ENCODE measurements at places on chromosomes 5 and 9. TPM values are rescaled to one million over a fixed set of nuclear protein-coding genes. Genes with fewer than 3 reads are reported as not detected.

The HEMGN gene
- total RNA-seq: not detected

The BTNL8 gene
- total RNA-seq: not detected

The PPIP5K2 gene
- total RNA-seq: 35.2 TPM

The IFNA10 gene
- total RNA-seq: not detected

The CCDC192 gene
- total RNA-seq: not detected

The IFNA7 gene
- not detected for total RNA-seq

The OTULINL gene
- total RNA-seq: 13.0 TPM

The WNT8A gene
- total RNA-seq: not detected

The CLINT1 gene
- 39.7 TPM for total RNA-seq

The GRXCR2 gene
- total RNA-seq: 0.12 TPM

- DNase-seq: no peak
- no peak overlapping the region for H3K27ac ChIP-seq
- no peaks in the 10 kb centered on the region for H3K36me3 ChIP-seq
- H3K4me1 ChIP-seq: no peaks in the 10 kb centered on the region
These were observed 108.8 kb upstream of the RAPGEF1 start for GRCh38 chr9:131848570-131849160.

DNA sequence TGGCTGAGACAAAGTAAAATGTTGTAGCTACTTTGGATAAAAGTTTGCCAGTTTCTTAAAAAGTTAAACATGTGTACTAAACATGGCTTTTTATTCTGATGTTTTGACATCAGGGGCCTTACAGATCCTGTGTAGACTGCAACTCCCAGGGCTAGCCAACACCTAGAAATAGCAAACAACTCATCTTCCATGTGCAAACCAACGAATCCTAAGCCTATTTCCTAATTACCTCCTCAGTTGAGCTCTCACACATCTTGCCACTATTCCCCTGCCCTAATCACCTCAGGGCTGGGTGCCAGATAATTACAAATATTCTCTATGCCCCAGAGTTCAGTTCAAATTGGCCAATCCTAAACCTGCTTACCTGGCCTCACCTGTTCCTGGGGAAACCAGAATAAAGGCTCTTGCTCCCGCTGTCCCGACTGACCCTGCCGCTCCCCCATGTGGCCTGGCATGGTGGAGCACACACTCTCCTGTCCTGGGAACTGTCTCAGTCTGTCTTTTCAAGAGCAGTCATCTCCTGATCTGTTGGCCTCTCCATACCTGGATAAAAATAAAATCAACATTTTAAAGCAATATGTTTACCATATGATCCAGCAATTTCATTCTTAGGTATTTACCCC, 37.1 kb upstream of the FAM169A start:
- DNase-seq: peak; percentile 61
- no peaks in the 10 kb centered on the region for H3K27me3 ChIP-seq
- H3K27ac ChIP-seq: no peak overlapping the region

DNA sequence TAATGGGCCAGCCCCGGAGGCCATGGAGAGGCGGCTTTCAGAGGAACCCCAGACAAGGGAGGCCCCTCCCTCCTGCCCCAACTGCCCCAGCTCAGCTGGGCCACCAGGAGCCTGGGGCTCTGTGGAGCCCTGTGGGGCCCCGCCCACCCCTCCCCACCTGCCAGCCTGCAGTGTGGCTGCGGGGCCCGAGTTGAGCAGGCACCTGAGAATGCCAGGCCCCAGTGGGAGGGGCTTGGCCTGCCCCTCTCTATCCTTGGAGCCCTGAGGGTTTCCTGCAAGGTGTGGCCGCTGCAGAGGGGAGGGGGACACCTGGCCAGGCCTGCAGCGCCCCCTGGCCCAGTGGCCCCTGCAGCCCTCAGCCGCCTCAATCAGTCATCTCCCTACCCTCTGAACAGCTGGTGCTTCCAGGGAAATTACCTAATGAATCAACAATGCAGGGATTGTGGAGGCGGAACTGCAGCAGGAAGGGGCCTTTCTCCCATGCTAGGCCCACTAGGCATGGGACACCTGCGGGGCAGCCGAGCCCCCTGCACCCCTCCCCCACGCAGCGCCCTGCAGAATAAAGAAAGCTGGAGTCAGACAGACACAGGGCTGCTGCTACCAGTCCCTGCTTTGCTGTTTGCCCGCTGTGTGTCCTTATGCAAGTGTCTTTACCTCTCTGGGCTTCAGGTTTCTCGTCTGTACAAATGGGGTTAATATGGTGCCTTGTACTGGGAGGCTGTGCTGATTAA, 48.0 kb downstream of the LMX1B start:
- no peaks in the 10 kb centered on the region for H3K27me3 ChIP-seq
- no peak overlapping the region for H3K4me3 ChIP-seq

GRCh38 chr5:88778736-88779135, 104.2 kb downstream of the MEF2C start:
- no peaks in the 10 kb centered on the region for H3K36me3 ChIP-seq
- H3K27me3 ChIP-seq: no peaks in the 10 kb centered on the region
- no peak overlapping the region for H3K4me3 ChIP-seq
- H3K27ac ChIP-seq: no peak overlapping the region
- DNase-seq: no peak
- H3K4me1 ChIP-seq: no peaks in the 10 kb centered on the region

GRCh38 chr5:56279979-56280378, 46.8 kb upstream of the ANKRD55 start:
- H3K4me1 ChIP-seq: peaks cover 5% of the 10 kb centered on the region
- no peaks in the 10 kb centered on the region for H3K27me3 ChIP-seq
- H3K4me3 ChIP-seq: no peak overlapping the region
- DNase-seq: peak; percentile 40
- peak overlapping the region; percentile 21 for H3K27ac ChIP-seq
- no peaks in the 10 kb centered on the region for H3K36me3 ChIP-seq

GRCh38 chr5:88675708-88676636, 207.0 kb downstream of the MEF2C start:
- no peaks in the 10 kb centered on the region for H3K36me3 ChIP-seq
- peaks cover 14% of the 10 kb centered on the region for H3K4me1 ChIP-seq
- H3K4me3 ChIP-seq: no peak overlapping the region

- no peak for DNase-seq
- H3K36me3 ChIP-seq: no peaks in the 10 kb centered on the region
- no peak overlapping the region for H3K27ac ChIP-seq
These were observed 104.8 kb upstream of the ERCC6L2 start for GRCh38 chr9:95770653-95771131.

GRCh38 chr9:120387257-120388002, 192.5 kb downstream of the CDK5RAP2 start:
- H3K4me3 ChIP-seq: no peak overlapping the region
- no peaks in the 10 kb centered on the region for H3K27me3 ChIP-seq
- peak overlapping the region; percentile 28 for H3K27ac ChIP-seq

DNA sequence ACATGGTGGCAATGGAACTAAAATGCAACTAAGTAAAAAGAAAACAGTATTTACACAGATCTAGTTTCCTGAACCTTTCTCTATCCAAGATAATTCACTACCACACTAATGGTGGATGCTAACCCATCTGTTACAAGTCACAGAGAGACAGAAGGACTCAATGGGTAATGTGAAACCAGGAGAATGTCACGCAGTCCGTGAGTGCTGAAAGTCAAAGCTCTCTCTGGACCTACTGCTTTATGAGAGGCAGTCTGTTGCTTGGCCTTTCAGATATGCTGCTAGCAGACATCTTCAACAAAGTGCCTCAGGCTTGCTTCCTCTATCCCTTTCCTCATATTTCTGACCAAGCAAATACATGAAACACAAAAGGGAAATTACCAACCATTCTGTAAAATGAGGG, 69.0 kb upstream of the GLRX start:
- H3K36me3 ChIP-seq: no peaks in the 10 kb centered on the region
- no peak overlapping the region for H3K27ac ChIP-seq
- H3K4me1 ChIP-seq: peaks cover 7% of the 10 kb centered on the region
- H3K4me3 ChIP-seq: no peak overlapping the region

GRCh38 chr9:135840539-135840938, 66.8 kb downstream of the CAMSAP1 start:
- no peaks in the 10 kb centered on the region for H3K4me1 ChIP-seq
- no peaks in the 10 kb centered on the region for H3K36me3 ChIP-seq

DNA sequence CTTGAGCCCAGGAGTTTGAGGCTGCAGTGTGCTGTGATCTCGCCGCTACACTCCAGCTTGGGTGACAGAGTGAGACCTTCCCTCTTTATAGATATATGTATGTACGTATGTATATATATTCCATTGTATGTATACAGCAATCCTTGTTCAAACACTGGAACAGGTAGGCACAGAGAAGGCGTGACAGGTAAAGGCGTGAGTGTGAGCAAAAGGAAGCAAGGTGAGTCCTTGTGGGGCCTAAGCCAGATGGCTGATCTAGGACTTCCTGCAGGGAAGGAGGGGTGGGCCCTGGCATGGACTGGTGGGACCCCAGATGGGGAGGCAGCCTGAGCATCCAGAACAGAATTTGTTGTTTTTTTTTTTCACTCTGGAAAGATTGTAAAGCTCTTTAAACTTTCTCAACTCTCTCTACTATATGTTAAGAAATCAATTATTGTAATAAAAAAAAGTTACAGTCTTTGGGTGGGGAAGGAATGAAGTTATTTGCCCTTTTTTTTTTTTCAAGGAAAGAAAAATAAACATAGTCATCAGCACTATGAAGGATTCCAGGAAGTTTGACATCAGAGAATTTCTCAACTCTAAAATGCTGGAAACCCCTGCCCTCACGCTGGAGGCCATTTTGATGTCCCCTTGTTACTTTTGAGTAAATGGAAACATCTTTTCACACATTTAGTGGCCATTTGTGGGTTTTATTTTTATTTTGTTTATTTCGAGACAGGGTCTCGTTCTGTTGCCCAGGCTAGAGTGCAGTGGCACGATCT, 38.9 kb upstream of the STXBP1 start:
- peak overlapping the region; percentile 89 for H3K27ac ChIP-seq
- H3K27me3 ChIP-seq: no peaks in the 10 kb centered on the region
- no peaks in the 10 kb centered on the region for H3K36me3 ChIP-seq
- no peak overlapping the region for H3K4me3 ChIP-seq
- H3K4me1 ChIP-seq: peaks cover 42% of the 10 kb centered on the region

DNA sequence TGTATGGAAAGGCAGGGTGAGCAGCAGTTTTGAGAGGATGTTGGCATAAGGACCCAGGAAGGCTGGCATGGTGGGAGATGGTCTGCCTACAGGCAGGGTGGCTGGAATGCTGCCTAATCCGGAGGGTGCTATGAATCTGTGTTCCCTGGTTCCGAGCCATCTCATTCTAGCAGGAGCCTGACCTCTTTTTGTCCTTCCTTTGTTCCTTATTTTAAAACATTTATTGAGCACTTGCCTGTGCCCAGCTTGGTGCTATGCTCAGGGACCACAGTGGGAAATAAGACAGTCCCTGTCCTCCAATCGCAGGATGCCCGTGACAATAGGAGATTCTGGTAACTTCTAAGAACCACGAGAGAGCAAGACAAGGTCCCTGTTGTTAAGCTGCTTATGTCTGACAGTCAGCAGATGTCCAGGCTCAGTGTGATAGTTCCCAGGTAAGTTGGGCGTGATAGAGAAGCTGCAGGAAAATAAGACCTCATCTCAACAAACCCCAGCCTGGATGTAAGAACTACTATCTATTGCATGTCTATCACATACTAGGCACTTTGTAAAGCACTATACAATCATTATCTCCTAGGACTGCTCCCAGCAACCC, 9.1 kb upstream of the ZBTB34 start:
- DNase-seq: no peak
- H3K4me3 ChIP-seq: no peak overlapping the region
- no peak overlapping the region for H3K27ac ChIP-seq
- no peaks in the 10 kb centered on the region for H3K4me1 ChIP-seq
- H3K36me3 ChIP-seq: no peaks in the 10 kb centered on the region
- H3K27me3 ChIP-seq: no peaks in the 10 kb centered on the region

- H3K4me1 ChIP-seq: no peaks in the 10 kb centered on the region
- no peaks in the 10 kb centered on the region for H3K36me3 ChIP-seq
- no peak overlapping the region for H3K27ac ChIP-seq
- H3K27me3 ChIP-seq: no peaks in the 10 kb centered on the region
These were observed 37.4 kb downstream of the HMCN2 start for GRCh38 chr9:130302785-130303612.

- DNase-seq: no peak
- H3K27ac ChIP-seq: no peak overlapping the region
- H3K27me3 ChIP-seq: no peaks in the 10 kb centered on the region
- no peaks in the 10 kb centered on the region for H3K36me3 ChIP-seq
- no peaks in the 10 kb centered on the region for H3K4me1 ChIP-seq
These were observed 198.3 kb upstream of the TBC1D2 start for GRCh38 chr9:98453589-98454311.

DNA sequence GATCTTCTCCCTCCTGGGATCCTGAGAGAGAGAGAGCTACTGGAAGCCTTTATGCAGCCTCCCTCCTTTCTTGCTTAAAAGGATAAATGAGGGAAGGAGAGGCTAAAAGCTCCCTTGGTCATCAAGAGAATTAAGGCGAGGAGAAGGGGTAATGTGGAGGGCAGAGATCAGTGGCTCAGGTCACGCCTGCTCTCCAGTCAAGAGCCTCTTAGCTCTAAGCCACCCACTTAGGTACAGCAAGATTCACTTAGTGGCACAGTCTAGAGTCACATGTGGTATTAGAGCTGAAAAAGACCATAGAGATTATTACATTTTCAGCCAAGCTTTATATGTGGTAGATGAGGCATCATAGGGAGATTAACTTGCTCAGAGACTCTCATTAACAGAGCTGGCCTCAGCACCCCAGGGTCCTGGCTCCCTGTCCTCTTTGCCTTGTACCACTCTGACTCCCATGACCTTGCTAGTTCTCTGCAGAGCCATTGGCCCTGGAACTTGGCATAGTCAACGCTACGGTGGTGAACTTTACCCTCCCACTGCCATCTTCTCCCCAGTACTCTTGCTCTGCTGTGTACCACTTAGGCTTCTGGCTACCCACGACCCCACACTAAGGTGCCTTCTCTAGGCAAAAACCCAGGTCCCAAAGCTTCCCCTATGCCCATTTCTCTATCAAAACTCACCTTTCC, 37.6 kb downstream of the MFAP3 start:
- DNase-seq: no peak
- peaks cover 5% of the 10 kb centered on the region for H3K4me1 ChIP-seq
- H3K27ac ChIP-seq: no peak overlapping the region
- H3K4me3 ChIP-seq: no peak overlapping the region
- H3K27me3 ChIP-seq: no peaks in the 10 kb centered on the region

- H3K4me1 ChIP-seq: no peaks in the 10 kb centered on the region
- no peaks in the 10 kb centered on the region for H3K36me3 ChIP-seq
- H3K4me3 ChIP-seq: no peak overlapping the region
- DNase-seq: no peak
- no peaks in the 10 kb centered on the region for H3K27me3 ChIP-seq
- no peak overlapping the region for H3K27ac ChIP-seq
These were observed 984.4 kb upstream of the DMAC1 start for GRCh38 chr9:8783941-8784340.

GRCh38 chr5:83471405-83472212, at the start of gene VCAN:
TSS of gene VCAN (plus strand) at chr5:83471744. CDS start at chr5:83483519, 11,775 bp downstream.
- H3K27me3 ChIP-seq: peaks cover 24% of the 10 kb centered on the region
- peak; percentile 56 for DNase-seq
- H3K36me3 ChIP-seq: no peaks in the 10 kb centered on the region

GRCh38 chr5:135425641-135426040, 21.5 kb downstream of the DCANP1 start:
- no peak overlapping the region for H3K4me3 ChIP-seq
- no peaks in the 10 kb centered on the region for H3K4me1 ChIP-seq
- H3K27me3 ChIP-seq: no peaks in the 10 kb centered on the region
- H3K27ac ChIP-seq: no peak overlapping the region

All from pancreas (tissue), 10 donors.